MG63 (cell line): ENCODE measurements at places on chromosomes 4 and X. TPM values are rescaled to one million over a fixed set of nuclear protein-coding genes. Genes with fewer than 3 reads are reported as not detected.

- no peak for DNase-seq
Observed at GRCh38 chr4:123102897-123103471, 180.6 kb upstream of the NUDT6 start.

- DNase-seq = peak; percentile 6
Observed at GRCh38 chr4:145956288-145956890, 17.8 kb upstream of the ZNF827 start.

- DNase-seq = no peak
Observed at GRCh38 chr4:113170805-113171468, 121.5 kb downstream of the ANK2 start.

GRCh38 chr4:162201673-162202072, 37.9 kb upstream of the FSTL5 start:
- DNase-seq = no peak

- DNase-seq = no peak
Observed at GRCh38 chr4:39026096-39026495, 6.1 kb downstream of the TMEM156 start.

- DNase-seq = no peak
Observed at GRCh38 chr4:33111117-33111516, 2390.9 kb downstream of the PCDH7 start.

DNA sequence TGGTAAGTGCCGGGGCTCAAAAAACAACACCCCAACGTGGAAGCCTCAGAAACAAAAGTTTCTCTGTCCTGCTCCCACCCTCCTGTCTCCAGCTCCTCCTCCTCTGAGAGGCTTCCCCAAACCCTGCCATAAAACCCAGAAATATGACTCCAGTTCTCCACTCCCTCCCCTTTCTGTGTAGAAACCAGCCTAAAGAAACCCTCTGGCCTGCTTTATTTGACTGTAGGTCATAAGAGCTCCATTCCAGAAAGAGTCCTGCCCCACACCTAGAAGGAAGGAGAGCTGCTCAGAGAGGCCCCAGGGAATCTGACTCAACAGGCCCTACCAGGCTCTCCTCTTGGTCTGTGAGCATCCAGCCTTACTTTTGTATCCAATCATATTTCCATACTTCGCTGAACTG, 872 bp upstream of the S100P start:
- no peak for DNase-seq

DNA sequence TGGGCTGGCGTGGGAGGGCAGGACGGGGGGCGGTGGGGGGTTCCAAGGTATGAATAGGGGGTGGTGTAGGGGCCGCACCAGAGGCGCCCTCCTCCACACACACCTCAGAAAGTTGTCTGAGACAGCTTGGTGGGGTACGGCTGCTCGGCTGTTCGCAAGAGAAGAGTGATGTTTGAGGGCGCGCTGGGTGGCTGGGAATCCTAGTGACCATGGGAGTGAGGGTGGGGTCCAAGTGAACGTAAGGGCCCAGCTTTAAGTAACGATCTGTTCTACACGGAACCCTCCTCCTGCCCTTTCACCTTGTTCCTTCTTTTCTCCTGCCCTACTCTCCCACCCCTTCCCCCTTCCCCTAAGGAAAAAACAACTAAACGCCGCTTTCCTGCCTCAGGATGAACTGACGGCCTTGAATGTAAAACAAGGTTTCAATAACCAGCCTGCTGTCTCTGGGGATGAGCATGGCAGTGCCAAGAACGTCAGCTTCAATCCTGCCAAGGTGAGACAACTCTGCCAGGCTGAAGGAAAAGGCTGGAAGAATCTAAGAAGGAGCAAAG, 664 bp downstream of the MED12 start:
- DNase-seq = no peak

Gene VEGFD
- not detected in 2 replicates for total RNA-seq

GRCh38 chr4:35516102-35516501, 728.2 kb downstream of the ARAP2 start:
- DNase-seq = no peak

Gene VSIG4
- total RNA-seq = not detected in 2 replicates

DNA sequence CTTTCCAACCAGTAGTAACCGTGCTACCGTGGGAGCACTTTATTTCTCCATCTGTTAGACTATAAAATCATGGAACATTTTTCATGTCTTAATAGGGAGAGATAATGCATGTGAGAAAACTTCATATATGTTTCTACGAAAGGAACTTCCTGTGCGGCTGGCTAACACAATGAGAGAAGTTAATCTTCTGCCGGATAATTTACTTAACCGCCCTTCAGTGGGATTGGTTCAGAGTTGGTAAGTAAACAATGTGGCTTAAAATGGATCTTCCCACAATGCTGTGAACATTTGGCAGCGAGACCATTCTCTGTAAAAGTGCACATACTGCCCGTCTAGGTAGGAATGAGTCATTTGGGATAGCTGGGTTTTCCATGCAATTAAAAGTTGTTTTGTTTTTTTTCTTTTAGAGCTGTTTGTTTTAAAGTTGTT, 29.6 kb downstream of the PDK3 start:
- peak; percentile 48 for DNase-seq

DNA sequence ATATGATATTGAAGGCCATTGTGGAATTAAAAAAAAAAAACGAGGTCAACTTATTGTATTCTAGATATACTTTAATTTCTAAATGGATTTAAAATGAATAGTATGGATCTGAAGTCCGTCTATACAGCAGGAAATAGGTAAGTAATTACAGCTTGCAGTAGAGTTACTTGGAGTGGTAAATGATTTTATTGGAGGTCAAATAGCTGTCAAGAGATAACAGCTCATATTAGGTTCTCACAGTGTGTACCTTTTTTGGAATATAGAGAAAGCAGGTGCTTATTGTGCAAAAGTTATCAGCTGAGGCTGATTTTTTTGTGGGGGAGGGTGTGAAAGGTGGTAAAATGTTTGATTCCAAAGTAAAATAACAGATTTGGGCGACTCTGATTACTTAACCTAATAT, 17.7 kb downstream of the UPRT start:
- no peak for DNase-seq

- no peak for DNase-seq
Observed at GRCh38 chr4:149589826-149590225, 225.8 kb downstream of the IQCM start.

DNA sequence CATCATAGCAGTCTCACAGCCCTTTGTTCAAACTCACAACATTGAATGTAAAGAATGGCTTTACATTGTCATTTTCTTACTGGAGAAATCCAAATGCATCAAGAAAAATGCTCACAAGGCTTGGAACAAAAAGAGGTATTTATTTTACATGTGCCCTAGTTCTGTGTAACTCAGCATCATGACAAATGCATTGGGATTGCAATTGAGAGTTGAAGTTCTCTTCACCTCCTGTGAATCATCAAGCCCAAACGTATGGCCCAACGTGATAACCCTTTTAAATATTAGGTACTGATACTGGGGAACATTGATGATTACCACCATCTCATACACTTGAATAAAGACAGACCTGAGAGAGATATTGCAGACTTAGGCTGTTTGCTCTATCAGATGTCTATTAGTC, 61.6 kb downstream of the GASK1B start:
- DNase-seq = no peak

DNA sequence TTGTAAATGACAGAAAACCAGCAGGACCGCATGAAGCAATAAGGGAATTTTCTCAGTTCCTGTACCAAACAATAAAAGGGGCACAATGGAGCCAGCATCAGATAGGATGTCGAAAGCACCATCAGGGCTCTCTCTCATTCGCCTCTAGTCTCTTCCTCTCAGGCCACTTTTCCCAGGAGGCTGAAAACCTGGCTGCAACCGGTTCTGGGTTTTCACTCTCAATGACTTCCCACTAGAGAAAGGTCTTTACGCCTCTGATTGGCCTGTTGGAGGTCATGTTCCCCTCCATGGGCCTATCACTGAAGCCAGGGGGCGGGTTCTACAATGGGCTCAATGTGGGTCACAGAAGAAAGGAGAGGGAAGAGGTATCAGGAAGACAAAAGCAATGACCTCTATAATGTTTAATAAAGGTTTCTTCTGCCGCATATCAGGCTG, 29.3 kb downstream of the ZNF827 start:
- DNase-seq = peak; percentile 56

Gene DRD5
- not detected in 2 replicates for total RNA-seq

GRCh38 chr4:185003596-185004351, 14.5 kb upstream of the HELT start:
- DNase-seq = no peak

DNA sequence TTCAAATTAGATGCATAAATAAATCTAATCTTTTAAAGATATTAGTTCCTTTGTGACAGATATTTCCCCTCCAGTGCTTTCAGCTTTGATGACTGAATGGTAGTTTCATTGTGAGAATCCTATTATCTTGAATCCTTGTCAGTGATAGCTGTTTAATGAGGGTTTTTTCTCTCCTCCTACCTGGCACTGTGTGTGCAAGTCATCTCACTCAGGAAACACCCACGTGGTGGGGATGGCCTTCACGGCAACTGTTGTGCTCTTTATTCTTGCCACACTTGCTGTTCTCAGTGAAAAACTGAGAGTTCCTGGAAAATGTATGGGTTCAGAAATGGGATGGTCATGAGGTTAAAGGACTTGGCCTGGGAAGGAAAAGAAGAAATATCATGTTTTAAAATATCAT, 129.9 kb downstream of the SPRY1 start:
- DNase-seq = no peak

DNA sequence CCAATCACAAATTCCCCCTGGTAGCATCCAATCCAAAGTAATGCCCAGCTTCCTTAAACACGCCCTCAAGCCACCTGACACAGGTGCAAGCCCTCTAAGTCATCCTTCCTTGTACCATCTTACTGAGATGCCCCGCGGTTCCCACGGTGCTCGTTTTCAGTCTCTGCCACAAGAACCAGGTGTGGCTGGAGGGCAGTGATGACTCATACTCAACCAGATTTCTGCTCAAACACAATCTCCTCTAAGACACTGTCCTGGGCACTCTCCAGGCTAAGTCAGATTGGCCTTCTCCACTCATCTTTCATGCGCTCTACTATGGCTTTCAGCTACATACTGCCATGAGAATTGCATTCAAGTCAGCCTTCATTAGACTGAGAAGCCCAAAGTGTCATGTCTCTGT, 3.5 kb downstream of the SH3KBP1 start:
- DNase-seq = no peak

- peak; percentile 36 for DNase-seq
Observed at GRCh38 chrX:46582966-46583365, 9.4 kb downstream of the CHST7 start.

DNA sequence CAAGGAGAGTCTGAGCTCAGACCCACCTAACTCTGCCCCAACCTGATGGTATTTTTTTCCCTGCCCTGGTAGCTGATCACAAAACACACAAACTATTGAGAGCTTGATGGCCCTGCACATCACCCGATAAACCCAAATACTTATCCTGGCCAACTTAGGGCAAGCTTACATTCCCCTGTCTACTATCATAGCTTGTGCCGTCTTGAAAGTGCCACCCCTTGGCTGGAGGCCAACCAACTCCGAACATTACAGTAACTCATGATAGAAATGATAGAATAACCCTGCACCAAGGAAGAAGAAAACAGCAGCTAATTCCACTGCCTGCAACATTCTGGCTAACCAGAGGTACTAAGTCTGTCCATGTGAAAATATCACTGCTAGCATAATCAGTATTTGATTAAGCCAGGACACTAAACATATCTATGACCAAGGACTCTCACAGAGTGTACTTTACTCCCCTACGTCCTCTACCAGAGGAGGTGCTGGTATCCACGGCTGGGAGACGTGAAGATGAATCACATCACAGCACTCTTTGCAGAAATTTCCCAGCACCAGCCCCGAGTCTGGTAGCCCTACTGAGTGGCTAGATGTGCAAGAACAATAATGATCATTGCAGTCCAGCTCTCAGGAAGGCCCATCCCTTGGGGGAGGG, 8.9 kb downstream of the STBD1 start:
- DNase-seq = no peak

Gene GPR50
- not detected in 2 replicates for total RNA-seq

GRCh38 chr4:113050371-113050755, 910 bp downstream of the ANK2 start:
- no peak for DNase-seq

DNA sequence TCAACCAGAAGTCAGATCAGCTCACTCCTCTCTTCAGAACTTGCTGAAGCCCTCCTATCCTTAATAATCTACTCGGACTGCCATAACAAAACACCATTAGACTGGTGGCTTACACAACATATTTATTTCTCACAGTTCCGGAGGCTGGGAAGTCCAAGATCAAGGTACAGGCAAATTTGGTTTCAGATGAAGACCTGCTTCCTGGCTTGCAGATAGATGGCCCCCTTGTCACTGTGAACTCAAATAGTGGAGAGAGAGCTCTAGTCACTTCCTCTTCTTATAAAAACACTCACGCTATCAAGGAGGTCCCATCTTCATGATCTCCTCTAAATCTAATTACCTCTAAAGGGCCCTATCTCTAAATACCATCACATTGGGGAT, 125.1 kb downstream of the CAMK2D start:
- no peak for DNase-seq

Gene WNK3
- 0.07 TPM in 1 of 2 replicates, not detected in the other for total RNA-seq

Gene ATP8A1
- total RNA-seq = 0.10 TPM in 1 of 2 replicates, not detected in the other

- DNase-seq = no peak
Observed at GRCh38 chr4:172850838-172851237, 317.8 kb upstream of the GALNT7 start.

GRCh38 chrX:143461606-143462005, 55.7 kb downstream of the SPANXN3 start:
- DNase-seq = no peak

Gene LARP1B
- total RNA-seq = 13.5 and 17.6 TPM in 2 replicates

DNA sequence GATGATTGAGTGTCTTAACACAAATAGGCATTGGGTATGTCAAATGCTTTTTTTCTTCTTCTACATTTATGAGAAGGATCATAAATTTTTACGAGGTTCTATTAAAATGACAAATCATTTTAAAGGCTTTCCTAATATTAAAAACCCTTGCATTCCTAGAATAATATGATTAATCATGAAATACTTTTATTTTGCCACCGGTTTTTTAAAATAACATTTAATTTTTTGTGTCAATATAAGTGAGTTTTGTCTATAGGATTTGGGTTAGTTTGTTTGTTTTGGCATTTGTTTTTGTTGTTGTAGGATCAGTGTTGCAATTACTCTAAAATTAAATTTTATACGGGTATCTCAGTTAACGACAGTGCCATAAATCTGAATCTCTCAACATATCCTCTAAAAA, 169.7 kb upstream of the STK26 start:
- DNase-seq = no peak

DNA sequence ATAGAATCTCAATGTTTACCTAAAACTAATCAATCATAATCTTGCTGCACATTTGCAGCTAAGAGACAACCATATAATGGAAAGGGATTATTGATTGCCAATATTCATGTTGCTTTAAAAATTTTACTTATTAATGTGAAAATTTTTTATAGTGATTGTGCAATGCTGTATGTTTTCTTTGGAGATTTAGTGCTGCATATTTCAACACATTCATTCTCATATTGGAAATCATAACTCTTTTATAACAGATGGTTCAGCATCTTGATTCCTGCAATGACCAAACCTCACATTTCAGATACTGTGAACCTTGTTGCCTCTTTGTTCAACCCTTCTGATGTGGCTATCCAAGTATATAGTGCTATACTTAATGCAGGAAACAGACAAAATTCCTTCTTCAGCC, 502.6 kb downstream of the C4orf33 start:
- no peak for DNase-seq
